ENCODE measurements at places on chromosomes 13 and 19.

GRCh38 chr19:40813182-40813581 lies 14.2 kb downstream of the EGLN2 start:
- no peak for DNase-seq

GRCh38 chr13:98685146-98685545 lies 67.3 kb downstream of the SLC15A1 start:
- no peak for DNase-seq

DNA sequence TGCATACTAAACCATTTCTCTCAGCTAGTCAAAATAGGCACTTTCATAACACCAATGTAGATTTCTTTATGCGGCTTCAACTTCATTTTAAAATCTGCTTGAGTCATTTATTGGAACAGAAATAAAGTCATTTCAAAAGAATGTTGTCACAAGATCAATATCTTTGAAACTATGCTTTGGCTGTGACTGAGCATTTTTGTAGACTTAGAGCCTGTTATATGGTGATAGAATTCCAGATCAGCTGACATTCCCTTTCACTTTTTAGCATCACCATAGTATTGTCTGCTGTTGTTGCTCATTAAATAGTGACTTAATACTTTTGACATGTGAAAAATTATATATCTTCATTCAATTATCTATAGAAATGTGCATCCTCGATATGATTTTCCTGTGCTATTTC lies 279.2 kb upstream of the PRR20A start:
- DNase-seq: no peak

DNA sequence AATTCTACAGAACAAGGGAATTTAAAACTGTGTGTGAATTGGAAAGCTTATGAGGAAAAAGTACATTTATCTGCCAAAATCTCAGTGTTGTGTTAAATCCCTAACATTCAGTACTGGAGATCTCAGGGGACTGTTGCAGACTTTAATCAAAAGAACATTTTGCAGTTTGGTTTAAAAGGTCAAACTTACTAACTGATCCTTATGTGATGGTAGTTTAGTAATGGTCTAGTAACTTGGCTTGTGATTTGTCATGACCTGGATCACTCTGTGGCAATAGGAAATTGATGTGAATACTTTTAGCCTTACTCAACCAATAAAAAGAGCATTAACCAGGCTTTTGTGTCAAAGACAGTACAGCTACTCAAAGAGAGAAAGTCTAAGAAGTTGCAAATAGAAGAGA lies 862.1 kb upstream of the MIR17HG start:
- no peak for DNase-seq

DNA sequence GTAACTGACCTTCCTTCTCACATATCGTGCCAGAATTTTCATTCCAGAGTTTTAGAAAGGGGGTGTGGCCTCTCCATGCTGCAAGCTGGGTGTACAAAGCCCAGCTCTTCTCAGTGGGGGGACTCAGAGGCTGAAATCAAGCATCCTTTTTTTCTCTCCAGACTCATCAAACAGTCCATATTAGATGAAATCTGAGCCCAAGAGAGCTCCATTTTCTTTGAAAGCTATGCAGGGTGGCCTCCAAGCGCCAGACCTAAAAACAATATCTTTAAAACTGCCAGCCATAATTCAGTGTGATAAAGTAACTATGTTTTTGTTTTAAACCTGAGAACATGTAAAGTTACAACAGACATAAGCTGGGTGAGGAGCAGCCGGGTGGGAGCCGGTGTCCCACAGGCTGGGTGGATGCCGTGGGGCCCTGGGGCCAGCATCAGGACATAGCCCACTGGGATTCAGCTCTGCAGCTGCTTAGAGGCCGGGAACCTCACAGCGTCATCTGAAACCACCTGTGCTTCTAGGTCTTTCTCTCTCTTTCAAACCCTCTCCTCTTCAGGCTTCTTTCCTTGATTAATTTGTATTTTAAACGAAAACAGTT lies 249.2 kb downstream of the ZNF536 start:
- DNase-seq: no peak

GRCh38 chr19:54081032-54081431 lies at the start of gene TARM1:
Gene TARM1, minus strand, starts transcription at chr19:54081365. Its CDS starts 25 bp downstream, at chr19:54081340.
- DNase-seq: no peak

DNA sequence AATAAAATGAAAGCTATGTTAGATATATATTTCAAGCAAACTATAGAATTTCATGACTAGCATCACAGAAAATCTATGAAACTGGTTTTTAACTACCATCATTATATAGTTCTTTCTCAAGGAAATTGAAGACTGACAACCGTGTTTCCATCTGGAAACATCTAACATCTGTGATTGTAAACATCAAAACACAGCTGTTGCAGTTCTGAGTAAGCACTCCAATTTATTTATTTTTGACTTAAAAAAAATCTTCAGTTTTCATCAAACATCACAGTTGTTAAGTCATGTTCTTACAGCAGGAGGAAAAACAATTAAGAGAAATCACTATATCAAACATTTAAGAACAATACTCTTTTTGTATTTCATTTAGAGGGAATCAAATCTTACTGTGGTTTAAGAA lies 1653.0 kb upstream of the MIR17HG start:
- DNase-seq: no peak
